ENCODE measurements at places on chromosomes 1 and 21.

GRCh38 chr1:184153731-184154130, 102.2 kb downstream of the TSEN15 start:
- DNase-seq: no peak

DNA sequence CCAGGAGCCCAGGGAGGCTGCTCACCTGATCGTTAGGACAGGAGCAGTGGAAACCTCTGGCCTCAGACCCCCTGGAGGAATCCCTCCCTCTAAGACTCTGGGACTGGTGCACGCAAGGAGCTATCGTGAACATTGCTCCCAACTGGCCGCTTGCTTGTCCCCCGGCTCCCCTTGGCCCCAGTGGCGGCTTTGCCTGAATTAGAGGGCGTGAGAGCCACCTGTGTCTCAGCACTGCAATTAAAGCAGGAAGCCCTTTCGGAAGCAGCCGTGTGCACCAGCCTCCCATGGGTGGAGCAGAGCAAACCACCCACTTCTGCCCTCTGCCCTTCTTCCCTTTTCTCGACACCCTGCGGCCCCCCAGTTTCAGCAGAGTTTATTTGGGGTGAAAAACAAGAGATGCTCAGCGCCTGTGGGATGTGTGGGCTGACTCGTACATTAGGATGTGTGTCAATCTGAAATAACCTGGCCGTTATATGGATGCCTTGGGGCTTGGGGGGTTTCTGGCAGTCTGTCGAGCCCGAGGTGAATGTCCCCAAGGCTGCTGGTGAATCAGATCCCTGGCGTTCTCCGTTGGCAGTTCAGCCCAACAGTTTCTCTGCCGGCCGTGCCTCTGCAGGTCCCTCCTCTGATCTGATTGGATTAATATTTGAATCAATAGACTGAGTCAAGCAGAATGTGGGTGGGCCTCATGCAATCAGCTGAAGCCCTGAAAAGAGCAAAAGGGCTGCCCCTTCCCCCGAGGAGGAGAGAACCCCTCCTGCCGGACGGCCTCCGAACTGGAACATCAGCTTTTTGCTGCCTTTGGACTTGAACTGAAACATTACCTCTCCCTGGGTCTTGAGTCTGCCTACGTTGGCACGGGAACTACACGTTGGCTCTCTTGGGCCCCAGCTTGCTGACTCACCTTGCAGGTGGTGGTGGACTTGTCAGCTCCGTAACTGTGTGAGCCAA, 7.3 kb upstream of the UMODL1 start:
- peak; percentile 26 for DNase-seq

DNA sequence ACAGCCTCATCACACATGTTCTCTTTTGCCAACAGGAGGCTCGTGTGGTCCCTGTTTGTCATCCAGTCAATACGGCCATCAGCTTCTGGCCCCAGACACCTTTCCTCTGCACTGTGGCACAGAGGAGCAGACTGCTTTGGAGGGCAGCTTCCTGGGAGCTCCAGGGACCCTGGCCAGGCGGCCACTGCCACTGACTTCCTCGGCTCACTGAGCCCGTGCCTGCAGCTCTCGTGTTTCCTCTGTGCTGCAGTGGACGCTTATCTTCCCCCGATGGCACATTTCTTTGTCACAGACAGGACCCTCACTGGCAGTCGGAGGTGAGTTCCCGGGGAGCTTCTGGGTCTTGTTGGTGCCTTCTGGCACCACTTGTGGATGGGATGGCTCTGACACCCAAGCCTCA, 67.0 kb upstream of the DIRAS3 start:
- no peak for DNase-seq

DNA sequence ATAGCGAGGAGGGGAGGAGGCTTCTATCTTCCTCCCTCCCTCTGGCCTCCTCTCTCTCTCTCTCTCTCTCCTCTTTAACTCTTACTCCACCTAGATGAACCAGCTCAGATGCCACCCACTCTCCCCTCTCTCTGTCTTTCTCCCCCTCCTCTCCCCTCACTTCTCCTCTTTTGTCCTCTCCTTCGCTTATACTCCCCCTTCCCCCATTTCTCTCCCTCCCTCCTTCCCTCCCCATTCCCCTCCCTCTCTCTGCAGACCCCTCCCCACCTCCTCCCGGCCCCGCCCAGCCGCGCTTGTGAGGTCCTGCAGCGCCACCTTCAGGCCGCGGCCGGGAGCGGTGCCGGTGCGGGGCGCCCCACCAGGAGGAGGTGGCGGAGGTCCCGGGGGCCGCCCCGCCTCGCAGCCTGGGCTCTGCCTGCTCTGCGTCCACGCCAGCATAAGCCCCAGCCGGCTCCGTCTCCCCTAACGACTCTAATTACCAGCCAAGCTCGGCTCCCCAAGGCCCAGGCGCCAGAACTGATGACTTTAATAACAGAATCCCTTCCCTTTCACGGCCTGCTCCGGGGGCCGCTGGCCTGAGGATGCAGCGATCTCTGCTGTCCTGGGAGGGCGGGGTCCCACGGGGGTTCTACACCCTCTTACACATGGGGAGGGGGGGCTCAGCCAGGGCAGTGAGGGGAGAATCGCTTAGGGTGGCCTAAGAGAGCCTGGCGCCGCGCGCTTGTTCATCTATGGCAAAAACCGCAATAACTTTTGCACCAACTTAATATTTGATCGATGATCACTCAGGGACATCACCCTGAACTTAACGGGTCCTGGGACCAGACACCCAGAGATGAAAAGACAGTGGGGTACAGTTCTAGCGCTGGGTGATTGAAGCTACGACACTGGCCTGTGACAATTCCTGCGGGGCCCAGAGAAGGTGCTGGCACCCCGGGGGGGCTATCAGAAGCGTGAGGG, 637.3 kb downstream of the MATN1 start:
- no peak for DNase-seq

- no peak for DNase-seq
These were observed 14.2 kb upstream of the SPOCD1 start for GRCh38 chr1:31830065-31830464.

DNA sequence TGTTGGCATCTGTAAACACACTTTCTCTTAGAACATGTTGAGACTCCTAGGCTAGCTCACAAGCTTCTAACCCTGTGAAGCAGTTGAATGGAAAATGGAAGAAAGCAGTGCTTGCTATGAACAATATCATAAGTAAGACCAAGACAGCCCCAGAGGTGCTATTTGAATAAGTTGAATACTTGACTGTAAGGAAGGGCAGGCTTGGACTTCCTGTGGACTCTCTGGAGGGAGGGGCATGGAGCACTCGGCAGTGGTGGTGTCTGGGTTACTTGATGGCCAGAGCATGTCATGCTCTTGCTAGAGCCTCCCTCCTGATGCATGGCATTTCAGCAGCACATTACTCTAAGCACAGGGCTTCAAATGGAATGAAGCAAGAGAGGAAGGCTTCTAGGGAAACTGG, 60.0 kb downstream of the MRPS6 start:
- no peak for DNase-seq

- no peak for DNase-seq
These were observed 213.0 kb downstream of the LMX1A start for GRCh38 chr1:165143437-165144065.

- DNase-seq: no peak
These were observed 98.5 kb upstream of the NGF start for GRCh38 chr1:115436596-115436995.

- no peak for DNase-seq
These were observed 8.2 kb upstream of the ST6GALNAC3 start for GRCh38 chr1:76066394-76066793.

DNA sequence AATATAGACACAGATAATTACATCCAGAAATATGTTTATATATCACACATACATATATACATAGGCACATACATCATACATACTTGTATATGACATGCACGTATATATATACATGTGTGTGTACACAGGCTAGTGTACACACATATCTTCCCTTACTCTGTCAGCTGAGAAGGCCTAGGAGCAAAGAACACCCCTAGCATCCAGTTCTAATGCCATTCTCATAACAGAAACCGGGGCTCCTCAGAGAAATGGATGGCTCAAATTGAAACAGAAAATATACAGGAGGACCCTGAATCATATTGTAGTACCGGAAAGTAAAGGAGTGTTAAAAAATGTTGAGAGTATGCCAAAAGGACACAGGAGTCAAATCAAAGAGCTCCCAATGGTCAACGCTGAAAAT, 19.7 kb upstream of the HYI start:
- DNase-seq: no peak

DNA sequence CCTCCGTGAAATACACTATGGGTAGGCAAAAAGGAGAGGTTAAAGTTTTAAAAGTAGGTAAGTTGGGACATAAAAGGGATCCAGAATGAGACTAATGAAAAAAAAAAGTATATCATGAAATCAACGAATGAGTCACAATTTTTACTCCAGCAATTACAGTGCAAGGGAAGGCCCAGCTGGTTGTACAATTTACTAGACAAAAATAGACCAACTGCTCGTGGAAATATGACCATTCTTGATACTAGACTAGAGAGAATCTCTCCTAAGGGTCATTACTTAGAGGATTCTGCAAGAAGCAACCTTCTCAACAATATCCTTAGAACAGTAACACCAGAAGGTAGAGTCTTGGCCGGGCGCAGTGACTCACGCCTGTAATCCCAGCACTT, 55.1 kb upstream of the EFHD2 start:
- DNase-seq: no peak

DNA sequence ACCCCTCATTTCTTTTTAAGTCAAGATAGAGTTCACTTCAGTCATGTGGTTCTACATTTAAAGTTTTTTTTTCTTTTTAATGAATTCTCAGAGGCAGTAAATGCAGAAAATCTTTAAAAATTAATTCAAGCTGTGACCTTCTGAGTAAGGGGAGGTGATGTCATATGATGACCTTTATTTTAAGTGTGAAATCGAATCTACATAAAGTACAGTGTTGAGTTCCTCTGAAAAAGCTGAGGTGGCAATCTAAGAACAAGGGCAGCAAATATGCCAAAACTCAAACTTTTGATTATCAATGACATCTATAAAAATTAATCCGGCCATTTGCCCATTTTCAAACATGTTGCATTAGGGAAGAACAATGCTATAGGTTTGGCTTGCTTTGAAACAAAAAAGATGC, 173.5 kb downstream of the CDC7 start:
- no peak for DNase-seq

DNA sequence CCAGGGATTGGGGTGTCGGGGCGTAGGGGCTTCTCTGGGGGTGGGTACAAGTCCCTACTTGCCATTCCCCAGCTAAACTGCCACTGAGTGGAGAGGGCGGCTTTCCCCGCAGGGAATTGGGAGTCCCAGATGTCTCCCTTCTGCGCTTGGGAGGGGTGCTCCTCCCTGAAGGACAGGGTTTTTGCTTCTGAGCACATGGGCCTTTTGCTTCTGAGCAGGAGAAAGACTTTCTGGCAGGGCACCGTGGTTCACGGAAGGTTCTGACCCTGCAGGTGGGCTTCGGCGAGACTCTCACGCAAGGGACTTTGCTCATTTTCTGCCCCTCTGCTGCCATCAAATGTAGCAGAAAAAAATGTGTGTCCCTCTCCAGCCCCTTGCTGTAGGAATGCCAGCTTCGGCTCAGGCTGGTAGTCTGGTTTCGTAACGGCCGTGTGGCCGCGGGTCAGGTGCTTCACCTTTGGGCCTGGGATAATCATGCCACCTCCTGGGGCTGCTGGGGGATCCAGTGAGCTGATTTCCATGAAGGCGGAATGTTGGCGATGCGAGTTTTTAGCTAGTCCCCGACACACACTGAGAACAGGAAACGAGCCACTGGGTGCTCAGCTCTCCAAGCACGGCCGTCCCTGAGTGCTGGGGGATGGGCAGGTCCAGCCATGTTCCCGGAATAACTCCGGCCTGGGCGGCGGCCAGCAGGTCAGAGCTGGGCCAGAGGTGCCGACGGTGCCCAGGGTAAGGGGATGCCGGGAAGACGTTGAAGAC, 364.0 kb downstream of the CAMTA1 start:
- DNase-seq: no peak

DNA sequence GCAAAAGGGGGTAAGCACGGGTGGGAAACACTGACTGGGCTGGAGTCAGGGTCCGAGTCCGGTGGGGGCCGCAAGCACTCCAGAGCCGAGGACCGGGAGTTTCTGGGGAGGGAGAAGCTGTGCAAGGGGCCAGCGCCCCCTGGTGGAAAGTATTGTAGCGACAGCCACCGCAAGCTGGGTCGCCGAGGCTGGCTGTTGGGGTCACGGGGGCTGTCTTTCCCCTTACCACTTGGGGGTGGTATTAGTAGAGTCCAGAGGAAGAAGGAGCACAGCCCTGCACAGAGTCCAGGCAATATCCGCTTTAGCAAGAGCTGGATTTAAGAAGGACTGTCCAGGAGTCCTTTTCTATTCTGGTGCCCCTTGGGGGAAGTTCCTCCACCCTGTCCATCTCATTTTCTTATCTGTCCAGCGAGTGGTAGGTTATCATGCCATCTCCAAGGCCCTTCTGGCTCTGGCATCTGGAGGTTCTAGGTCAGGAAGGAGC, 17.9 kb upstream of the ETV3 start:
- DNase-seq: peak; percentile 40

- no peak for DNase-seq
These were observed 1.2 kb downstream of the PIK3C2B start for GRCh38 chr1:204493145-204493983.

- DNase-seq: no peak
These were observed 33.5 kb upstream of the TTC34 start for GRCh38 chr1:2834741-2835564.

GRCh38 chr1:13549521-13549920, 34.1 kb upstream of the PDPN start:
- DNase-seq: no peak

DNA sequence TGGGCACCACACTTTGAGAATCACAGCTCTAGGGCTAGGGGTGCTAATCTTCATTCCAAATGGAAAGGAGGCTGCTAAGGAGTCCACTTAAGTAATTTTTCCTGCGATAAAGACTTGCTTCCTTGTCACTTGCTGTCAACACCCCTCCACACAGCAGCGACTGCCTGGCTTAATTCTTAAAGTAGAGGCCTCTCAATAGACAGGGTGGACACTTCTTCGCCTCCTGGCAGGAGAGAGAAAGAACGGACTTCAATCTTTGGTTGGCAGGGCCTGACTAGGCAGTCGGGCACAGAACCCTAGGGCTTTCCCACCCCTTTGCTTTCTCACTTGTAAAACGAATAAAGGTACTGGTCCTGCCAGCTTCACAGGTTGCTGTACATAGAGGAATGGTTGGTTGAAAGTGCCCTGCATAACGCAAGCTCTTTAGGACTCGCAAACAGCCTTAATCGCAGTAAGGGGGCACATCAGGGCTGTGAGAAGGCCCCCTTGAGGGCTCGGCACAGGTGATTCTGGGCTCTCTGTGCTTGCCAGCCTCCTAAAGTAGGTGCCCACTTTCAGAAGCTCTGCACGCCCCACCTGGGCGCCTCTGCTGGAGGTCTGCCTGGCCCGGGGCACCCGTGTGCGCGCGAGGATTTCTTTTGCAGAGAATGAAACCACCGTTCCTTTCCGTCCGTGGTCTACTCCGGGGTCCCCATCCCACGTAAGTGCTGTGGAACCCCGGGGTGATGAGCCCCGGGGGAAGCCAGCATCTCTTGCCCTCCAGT, 47.6 kb upstream of the CD34 start:
- DNase-seq: no peak

GRCh38 chr1:10553118-10553517, 78.4 kb downstream of the PEX14 start:
- no peak for DNase-seq

DNA sequence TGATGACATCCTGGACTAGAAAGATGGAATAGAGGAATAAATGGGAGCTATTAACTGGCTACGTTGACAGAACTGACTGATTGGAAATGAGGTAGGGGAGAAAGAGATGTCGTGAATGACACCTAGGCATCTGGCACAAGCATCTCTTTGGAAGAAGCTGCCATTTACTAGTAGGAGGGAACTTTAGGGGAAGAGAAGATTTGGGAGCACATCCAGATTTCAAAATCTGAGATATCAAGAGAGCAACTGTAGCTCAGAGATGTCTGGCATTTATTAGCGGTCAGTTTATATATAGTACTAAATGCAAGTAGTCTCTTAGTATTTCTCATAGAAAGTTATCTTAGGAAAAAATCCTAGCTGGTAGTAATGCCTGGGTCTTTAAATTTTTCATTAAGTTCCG, 131.9 kb upstream of the C1orf105 start:
- DNase-seq: no peak
